ENCODE measurements at places on chromosomes 3 and 15.

- DNase-seq = peak; percentile 91
These were observed 8.4 kb upstream of the CA12 start for GRCh38 chr15:63389902-63390670.

GRCh38 chr3:162019817-162020216 is 523.2 kb downstream of the OTOL1 start:
- DNase-seq = no peak

GRCh38 chr15:65888981-65889380 is 19.7 kb downstream of the RAB11A start:
- DNase-seq = no peak

DNA sequence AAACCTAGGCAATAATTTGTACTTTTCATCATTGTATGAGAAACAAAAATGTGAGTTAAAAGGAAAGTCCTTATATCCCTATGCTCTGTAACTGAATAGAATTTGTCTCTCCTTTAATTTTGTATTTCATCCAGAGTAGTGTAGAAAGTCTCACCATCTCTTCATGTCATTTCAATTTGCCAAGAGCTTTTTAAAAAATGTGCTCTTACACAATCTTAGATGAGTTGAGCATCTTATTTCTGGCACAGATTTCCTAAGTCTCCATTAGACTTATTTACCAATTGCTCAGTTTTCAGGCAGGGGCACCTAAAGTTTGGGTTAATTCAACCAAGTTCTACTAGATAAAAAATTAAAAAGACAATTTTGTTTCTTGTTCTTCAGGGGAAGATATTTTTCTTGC is 201.5 kb upstream of the RBMS3 start:
- DNase-seq = no peak

GRCh38 chr3:132253262-132253878 is 63.8 kb upstream of the ACP3 start:
- DNase-seq = peak; percentile 7

- DNase-seq = no peak
These were observed 306.8 kb downstream of the TUSC7 start for GRCh38 chr3:117016378-117016777.

- DNase-seq = no peak
These were observed 235.4 kb downstream of the NFKBIZ start for GRCh38 chr3:102084704-102085103.

GRCh38 chr3:139930211-139930610 is 4.8 kb upstream of the CLSTN2 start:
- no peak for DNase-seq
